Stimulated activated CD4-positive, alpha-beta T cell treated with anti-CD3 and anti-CD28 coated beads, Interleukin-15, amount 100 ng/mL, for 48 hours (primary cell): ENCODE measurements at places on chromosomes 7 and 10.

DNA sequence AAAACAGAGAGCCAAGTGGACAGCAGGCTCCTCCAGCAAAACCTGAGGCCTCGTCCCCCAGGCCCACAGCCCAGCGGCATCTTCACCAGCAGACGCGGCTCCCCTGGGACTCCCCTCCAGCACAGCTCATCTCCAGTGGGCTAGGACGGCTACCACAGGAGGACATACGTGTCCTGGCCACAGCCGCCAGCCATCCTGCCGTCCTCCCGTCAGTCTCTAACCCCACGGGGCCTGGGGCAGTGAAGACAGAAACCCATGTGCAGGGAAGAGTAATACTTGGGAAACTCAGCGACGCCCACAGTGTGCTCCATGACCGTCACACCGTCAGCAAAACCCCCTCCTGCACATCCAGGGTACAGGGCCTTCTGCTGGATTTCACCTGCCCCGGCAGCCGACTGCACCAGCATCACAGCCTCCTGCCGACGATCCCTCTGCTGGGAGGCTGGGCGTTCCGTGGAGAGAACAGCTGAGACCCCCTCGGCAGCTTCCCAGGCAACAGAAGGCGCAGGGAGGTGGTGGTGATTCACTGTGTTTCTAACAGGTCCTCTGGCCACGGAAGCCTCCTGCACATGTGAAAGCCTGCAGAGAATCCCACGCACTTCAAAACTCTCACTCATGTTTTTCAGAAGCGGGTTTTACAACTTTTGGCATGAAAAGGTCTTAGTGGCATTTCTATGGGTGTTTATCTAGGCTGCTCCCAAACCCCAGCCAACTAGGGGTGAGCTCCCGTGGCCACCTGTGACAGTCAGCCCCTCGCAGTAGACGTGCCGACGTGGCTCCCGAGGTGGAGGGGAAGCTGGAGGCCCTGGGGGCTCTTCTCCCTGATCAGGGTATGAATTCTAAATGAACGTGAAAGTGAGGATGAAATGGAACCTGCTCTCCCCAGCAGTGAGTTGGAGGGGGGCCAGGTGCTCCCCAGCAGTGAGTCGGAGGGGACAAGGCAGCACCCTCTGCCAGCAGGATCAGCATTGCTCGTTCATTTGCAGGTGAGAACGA, 513.5 kb downstream of the PTPRN2 start:
- DNase-seq, result no peak

DNA sequence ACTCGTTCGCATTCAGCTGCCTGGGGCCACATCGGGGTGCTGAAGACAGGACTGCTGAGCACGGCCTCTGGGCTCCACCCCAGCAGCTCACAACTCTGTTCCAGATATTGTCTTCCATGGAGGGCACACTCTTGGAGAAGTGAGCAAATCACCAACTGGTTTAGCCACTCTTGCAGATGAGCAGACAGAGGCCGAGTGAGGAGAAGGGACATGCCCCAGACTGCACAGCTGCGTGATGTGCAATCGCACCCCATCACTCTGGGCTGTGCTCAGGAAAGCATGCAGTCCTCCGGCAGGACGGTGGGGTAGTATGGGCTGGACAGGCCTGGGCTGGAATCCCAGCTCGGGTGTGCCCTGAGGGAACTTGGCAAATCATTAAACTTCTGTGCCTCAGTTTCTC, 111.6 kb downstream of the FAM53B start:
- no peak for DNase-seq

GRCh38 chr10:104084482-104085142, 1.1 kb downstream of the COL17A1 start:
- DNase-seq, result no peak

- no peak for DNase-seq
Observed at GRCh38 chr7:98643236-98643985, 26.3 kb downstream of the NPTX2 start.

DNA sequence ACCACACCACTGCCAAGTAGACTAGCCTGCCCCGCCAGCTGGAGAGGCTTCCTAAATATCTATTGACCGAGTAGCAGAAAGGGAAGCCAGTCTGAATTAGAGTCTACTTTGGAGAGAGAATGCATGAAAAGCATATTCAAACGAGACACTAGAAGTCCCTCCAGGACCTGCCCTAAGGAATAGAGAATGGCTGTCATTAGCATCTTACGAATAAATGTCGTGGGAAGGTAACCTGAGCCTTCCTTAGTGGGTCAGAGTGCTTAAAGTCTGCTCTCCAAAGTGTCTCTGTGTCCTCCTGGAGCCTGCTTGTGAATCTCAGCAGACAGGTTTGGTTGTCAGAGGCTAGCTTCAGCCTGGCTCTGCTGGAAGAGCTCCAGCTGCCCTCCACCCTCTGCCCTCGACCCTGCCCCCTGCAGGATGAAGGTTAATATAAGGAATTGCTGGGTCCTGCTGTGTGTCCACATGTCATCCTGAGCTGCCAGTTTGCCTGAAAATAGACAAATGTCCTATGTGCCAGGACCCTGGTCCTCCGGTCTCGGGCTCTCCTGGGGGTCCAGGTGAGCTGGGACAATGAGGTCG, 33.4 kb downstream of the FAM241B start:
- no peak for DNase-seq

DNA sequence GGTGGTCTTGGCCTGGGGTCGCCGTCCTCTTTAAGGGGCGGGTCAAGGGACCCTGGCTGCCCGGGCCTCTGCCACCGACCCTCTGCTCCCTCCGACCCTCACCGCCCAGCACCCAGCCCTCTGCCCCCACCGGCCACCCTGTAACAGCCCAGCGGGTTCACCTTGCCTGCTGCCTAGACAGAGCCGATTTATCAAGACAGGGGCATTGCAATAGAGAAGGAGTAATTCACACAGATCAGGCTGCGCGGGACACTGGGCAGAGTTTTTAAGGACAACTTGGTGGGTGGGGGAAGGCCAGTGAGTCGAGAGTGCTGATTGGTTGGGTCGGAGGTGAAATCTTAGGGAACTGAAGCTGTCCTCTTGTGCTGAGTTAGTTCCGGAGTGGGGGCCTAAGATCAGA, 779 bp upstream of the ADCK2 start:
- DNase-seq, result no peak

DNA sequence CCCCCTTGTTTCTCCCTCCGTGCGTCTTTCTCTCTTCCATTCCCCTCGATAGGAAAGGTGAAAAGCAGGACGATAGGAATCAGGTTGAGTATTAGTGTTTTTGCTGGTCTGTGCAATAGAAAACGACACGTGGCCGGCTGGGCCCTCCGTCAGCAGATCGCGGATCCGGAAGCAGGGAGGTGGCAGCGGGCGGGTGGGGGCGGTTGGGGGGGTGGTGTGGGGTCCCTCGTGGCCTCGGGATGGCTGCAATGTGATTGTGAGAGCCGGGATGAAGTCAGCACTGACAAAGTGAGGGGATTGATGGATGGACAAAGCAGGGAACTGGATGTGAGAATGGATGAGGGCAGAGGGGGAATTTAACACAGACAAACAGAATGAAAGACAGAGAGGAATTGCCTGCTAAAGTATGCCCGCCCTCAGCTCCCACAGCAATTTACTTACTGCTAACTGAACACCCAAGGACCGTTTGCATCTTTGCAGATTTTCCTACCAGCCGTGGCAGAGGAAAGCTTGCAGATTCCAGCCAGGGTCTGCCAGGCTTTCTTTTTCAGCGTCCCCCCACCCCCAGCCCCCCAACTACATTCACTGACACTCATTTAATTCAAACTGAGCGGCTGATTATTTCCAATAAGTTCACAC, 280.9 kb downstream of the LRMDA start:
- DNase-seq, result no peak

GRCh38 chr7:10022480-10022879, 951.2 kb upstream of the PHF14 start:
- DNase-seq, result no peak

DNA sequence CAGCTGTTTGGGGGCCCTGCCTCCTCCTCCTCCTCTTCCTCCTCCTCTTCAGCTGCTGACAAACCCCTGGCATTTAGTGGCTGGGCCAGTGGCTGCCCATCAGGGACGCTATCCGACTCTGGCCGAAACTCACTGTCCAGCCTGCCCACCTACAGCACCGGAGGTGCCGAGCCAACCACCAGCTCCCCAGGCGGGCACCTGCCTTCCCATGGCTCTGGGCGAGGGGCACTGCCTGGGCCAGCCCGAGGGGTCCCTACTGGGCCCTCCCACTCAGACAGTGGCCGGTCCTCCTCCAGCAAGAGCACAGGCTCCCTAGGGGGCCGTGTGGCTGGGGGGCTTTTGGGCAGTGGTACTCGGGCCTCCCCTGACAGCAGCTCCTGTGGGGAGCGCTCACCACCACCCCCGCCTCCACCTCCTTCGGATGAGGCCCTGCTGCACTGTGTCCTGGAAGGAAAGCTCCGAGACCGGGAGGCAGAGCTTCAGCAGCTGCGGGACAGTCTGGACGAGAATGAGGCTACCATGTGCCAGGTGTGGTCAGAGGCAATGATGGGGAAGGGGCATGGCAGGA, 4.1 kb downstream of the LZTS2 start:
- no peak for DNase-seq

DNA sequence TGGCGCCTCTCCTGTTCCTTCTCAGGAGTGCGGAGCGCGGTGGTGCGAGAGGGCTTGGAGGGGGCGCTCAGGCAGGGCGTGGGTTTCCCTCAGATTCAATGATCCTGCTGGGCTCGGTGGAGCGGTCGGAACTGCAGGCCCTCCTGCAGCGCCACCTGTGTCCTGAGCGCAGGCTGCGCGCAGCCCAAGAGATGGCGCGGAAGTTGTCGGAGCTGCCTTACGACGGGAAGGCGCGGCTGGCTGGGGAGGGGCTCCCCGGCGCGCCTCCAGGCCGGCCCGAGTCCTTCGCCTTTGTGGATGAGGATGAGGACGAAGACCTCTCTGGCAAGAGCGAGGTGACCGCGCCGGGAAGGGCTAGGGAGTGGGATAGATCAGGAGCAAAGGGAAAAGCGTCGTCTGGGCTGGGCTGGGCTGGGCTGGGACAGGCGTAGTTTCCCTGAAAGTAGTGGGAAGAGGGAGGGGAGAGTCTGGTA, 17.0 kb downstream of the FAM131B start:
- DNase-seq, result peak; percentile 57

GRCh38 chr10:99013885-99014284, 221.8 kb downstream of the HPSE2 start:
- no peak for DNase-seq
